ENCODE measurements at places on chromosomes 4 and X.

- no peak for DNase-seq
Measured at GRCh38 chr4:165537028-165537648, 158.3 kb downstream of the CPE start.

DNA sequence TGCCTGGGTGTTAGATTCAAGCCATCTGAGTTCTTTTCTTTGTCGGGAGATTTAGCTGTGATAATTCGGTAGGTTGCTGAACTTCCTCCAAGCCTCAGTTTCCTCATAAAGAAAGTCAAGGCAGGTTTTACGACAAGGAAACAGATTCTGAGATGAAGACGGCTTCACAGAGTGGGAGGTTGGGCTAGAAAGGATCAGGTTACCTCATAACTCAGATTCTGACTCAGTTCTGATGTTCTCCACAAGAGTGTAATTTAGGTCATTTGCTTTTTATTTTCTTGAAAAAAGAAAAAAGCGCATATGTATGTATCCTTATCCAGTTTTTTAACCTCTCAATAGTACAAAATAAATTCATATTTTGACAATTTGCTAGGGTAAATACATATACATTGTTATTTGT is 47.2 kb upstream of the ELOVL6 start:
- no peak for DNase-seq

DNA sequence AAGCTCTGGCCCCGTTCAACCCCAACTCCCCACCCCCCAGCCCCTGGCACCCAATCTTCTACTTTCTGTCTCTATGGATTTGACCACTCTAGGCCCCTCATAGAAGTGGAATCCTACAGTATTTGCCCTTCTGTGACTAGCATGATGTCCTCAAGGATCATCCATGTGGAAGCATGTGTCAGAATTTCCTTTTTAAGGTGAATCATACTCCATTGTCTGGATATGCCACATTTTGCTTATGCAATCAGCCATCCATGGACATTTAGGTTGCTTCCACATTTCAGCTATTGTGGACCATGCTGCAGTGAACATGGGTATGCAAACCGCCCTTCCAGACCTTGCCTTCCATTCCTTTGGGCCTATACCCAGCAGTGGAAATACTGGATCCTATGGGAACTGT is 15.5 kb downstream of the CCNQ start:
- DNase-seq = no peak

DNA sequence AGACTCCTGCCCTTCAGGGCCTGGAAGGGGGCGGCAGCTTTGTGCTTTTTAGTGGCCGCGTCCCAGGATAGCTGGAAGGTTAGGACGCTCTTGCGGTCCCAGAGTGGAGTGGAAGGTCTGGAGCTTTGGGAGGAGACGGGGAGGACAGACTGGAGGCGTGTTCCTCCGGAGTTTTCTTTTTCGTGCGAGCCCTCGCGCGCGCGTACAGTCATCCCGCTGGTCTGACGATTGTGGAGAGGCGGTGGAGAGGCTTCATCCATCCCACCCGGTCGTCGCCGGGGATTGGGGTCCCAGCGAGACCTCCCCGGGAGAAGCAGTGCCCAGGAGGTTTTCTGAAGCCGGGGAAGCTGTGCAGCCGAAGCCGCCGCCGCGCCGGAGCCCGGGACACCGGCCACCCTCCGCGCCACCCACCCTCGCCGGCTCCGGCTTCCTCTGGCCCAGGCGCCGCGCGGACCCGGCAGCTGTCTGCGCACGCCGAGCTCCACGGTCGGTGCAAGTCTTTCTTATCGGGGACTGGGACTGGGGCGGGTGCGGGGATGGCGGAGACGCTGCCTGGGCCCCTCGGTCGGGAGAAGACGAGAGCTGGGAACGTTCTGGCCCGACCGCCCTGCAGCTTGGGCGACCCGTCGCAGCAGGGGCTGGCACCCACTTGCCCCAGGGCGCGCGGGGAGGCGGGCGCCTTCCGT is at the start of gene EDNRA:
EDNRA (plus strand) TSS at position 207 of the 686 bp plus-strand sequence. CDS start 4,585 bp downstream, outside the sequence.
- DNase-seq = no peak

GRCh38 chrX:85544609-85545008 is 165.1 kb upstream of the POF1B start:
- DNase-seq = no peak

GRCh38 chrX:149223854-149224253 is 281.3 kb downstream of the IDS start:
- no peak for DNase-seq

- DNase-seq = no peak
Measured at GRCh38 chr4:25423548-25423947, 46.5 kb downstream of the ANAPC4 start.

- DNase-seq = no peak
Measured at GRCh38 chr4:113026556-113026955, 22.9 kb upstream of the ANK2 start.

GRCh38 chr4:141757287-141757686 is 120.9 kb downstream of the IL15 start:
- DNase-seq = no peak

DNA sequence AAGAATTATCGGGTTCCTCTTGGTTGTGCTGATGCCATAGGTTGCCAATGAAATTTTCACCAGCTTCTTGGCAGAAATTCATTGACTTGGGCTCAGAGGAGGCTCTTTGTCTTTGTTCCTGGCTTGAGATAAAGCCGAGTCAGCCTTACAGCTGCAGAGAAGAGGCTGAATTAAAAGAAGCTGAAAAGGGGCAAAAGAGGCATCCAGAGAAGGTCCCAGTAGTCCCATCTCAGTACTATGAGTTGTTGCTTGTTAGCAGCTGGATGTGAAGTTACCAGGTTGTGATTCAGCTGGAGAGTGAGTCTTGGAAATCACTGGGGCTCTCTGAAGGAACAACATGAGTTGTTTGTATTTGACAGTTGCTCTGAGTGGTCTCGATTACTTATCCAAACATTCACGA is 59.7 kb downstream of the SMAD1 start:
- DNase-seq = no peak

- no peak for DNase-seq
Measured at GRCh38 chr4:176309046-176309445, 10.7 kb upstream of the SPCS3 start.

DNA sequence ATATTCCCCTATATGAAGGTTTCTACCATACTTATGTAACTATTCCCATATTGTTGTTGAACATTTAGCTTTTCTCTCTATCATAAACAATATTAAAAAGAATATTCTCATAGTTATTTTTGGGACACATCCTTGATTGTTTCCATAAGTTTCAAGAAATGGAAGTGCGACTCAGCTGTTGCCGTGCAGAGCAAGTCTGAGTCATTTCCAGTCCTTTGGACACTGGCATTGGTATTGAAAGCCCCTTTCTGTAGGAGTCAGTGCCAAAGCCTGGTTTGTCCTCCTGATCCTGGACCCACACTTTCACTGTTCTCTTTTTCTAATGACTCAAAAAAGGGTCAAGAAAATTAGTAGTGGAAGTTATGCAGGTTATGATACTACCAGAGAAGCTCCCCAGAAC is 108.3 kb upstream of the DIAPH2 start:
- DNase-seq = no peak

DNA sequence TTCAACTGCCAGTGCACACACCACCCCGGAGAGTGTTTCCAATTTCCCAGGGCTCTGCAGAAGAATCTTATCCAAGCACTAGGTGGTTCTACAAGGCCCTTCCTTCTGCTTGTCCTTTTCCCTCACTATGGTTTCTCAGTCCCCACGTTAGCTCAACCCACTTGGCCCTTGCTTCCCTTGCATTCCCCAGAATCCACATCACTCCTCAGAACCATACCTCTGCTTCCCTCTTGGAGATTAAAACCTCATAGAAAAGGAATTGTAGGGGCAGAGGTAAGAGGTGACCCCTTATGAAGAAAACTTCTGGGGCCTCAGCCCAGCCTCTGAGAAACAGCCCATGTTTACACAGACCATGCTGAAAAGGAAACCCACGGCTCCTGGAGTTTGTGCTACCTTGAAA is 42.4 kb downstream of the TSPAN5 start:
- no peak for DNase-seq

GRCh38 chrX:129523079-129523911 is at the start of gene SMARCA1:
Gene SMARCA1 (minus strand): TSS chrX:129523490. CDS start chrX:129523370, 120 bp downstream.
- DNase-seq = no peak

GRCh38 chr4:44914748-44915147 is 188.4 kb upstream of the GNPDA2 start:
- DNase-seq = no peak

- DNase-seq = no peak
Measured at GRCh38 chrX:80021621-80022020, 7.1 kb downstream of the TBX22 start.
